SK-N-SH (cell line): ENCODE measurements at places on chromosomes 7 and 10. TPM values are rescaled to one million over a fixed set of nuclear protein-coding genes. Genes with fewer than 3 reads are reported as not detected.

The STAM gene
- polyA plus RNA-seq = 19.1 and 23.9 TPM in 2 replicates

- H3K27me3 ChIP-seq = no peaks in the 10 kb centered on the region
- no peak for DNase-seq
- H3K4me1 ChIP-seq = no peaks in the 10 kb centered on the region; the same call in 1 of the 2 replicates
Observed at GRCh38 chr7:107505997-107506673, 36.3 kb downstream of the GPR22 start.

The PPP1R17 gene
- not detected in 2 replicates for polyA plus RNA-seq

- no peaks in the 10 kb centered on the region for H3K27me3 ChIP-seq
- H3K27ac ChIP-seq = peak overlapping the region; percentile 44
- no peaks in the 10 kb centered on the region for H3K36me3 ChIP-seq
- H3K4me3 ChIP-seq = no peak overlapping the region
- H3K4me1 ChIP-seq = no peaks in the 10 kb centered on the region
Observed at GRCh38 chr10:7300384-7300971, 110.4 kb downstream of the SFMBT2 start.

- H3K27ac ChIP-seq = peak overlapping the region; percentile 83
- no peak for DNase-seq
- peak overlapping the region; percentile 20 for H3K4me3 ChIP-seq
- no peaks in the 10 kb centered on the region for H3K27me3 ChIP-seq
- H3K4me1 ChIP-seq = peaks cover 9% of the 10 kb centered on the region
- H3K36me3 ChIP-seq = peaks cover 70% of the 10 kb centered on the region
Observed at GRCh38 chr7:92621561-92622023, 31.4 kb upstream of the FAM133B start.

The GPR26 gene
- not detected in 2 replicates for polyA plus RNA-seq

DNA sequence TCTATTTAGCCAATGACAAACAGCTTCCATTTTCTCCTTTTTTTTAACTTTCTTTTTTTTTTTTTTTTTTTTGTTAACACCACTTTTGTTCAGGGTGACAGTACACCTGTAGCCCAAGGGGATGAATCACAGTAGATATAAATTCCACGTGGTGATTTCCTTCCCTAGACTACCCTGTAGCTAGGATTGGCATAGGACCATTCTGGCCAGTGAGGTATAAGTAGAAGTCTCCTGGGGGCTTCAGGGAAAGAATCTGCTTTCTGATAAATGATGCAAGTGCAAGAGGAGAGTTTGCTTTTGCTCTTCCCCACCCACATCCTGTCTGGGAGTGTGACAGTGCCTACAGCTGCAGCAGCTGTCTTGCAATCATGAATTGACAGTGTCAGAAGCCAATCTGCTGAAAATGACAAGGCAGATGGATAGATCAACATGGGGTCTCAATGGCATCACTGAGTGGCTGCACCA is 63.2 kb upstream of the TOMM7 start:
- H3K4me3 ChIP-seq = no peak overlapping the region
- no peaks in the 10 kb centered on the region for H3K4me1 ChIP-seq
- DNase-seq = no peak
- H3K27ac ChIP-seq = no peak overlapping the region

The CCL24 gene
- polyA plus RNA-seq = not detected in 2 replicates

DNA sequence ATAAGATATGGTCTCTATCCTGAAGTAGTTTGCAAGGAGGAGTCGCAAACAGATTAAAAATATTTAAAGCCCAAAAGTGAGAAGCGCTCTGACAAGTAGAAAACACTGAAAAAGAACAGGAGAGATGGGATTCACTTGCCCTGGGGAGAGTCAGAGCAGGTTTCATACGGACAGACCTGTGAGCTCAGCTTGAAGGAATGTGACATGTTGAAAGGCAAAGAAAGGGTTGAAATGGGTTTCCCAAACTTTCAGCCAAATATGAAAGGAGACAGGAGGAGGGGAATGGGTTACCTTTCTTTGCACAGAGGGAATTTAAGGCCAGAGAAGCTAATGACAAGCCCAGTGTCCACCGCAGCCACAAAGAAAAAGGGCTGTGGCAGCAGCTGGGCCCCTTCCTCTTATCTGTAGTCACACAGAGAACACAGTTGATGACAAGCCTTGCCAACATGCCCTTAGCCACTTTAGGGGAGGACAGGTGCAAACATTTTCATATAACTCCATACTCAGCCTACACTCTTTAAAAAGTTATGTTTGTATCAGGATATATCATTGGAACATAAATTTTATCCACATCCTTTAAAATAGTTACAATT is 14.9 kb downstream of the HOXA1 start:
- peaks cover 17% of the 10 kb centered on the region; the same call in 1 of the 2 replicates for H3K27me3 ChIP-seq
- no peak overlapping the region for H3K27ac ChIP-seq
- DNase-seq = no peak
- no peak overlapping the region for H3K4me3 ChIP-seq
- H3K4me1 ChIP-seq = no peaks in the 10 kb centered on the region

DNA sequence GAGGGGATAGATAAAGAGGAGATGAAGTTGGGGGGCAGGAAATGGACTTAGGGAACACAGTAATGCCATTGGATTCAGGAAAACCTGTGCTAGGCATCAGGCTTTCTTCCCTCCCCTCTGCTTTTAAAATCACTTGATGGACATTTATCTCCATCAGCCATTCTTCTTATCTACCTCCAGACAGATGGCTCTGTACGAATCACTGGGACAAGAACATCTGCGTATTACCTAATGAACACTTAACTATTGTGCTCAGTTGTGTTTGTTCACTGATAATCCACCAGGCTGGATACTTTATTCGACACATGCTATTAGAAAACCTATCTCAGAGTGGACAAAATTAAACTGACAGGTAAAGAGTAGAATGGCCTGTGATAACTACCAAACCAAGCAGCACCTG is 40.0 kb downstream of the TNKS2 start:
- H3K27me3 ChIP-seq = no peaks in the 10 kb centered on the region
- peak; percentile 52 for DNase-seq
- H3K4me1 ChIP-seq = no peaks in the 10 kb centered on the region
- H3K36me3 ChIP-seq = peaks cover 92% of the 10 kb centered on the region

DNA sequence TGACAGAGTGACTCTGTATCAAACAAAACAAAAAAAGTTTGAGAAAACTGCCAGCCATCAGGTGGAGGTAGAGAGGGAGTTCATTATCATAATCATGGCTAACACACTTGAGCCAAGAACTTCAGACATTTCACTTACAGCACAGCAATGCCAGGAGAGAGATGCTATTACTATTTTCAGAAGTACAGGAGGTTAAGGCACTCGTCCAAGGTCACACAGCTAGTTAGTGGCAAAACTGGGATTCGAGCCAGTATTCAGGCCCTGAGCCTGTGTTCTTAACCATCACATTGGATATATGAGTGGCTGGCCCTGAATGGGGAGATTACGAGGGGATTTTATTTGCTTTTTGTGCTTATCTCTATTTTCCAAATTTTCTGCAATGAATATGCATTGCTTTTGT is 24.8 kb upstream of the UNC5B start:
- H3K4me1 ChIP-seq = no peaks in the 10 kb centered on the region
- peaks cover 6% of the 10 kb centered on the region for H3K27me3 ChIP-seq
- no peaks in the 10 kb centered on the region for H3K36me3 ChIP-seq
- DNase-seq = no peak

The ZNF365 gene
- 4.5 and 5.9 TPM in 2 replicates for polyA plus RNA-seq

The USP6NL gene
- 8.2 and 8.9 TPM in 2 replicates for polyA plus RNA-seq

DNA sequence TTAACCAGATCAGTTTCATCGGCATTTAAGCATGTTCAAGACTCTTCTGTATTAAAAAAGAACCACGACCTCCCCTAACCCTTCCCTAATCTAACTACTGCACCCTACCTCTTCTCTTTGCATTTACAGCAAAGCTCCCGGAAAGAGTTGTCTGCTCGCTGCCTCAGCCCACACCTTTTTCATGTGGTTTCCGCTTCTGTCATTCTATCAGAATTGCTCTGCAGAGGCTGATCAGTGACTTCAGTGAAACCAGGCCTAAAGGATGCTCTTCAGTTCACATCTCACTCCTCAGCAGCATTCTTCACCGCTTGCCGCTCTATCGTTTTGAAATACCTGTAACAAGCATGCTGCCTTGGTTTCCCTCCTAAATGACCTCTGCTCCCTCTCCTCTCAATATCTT is 160.9 kb downstream of the SDK1 start:
- no peak overlapping the region for H3K4me3 ChIP-seq
- DNase-seq = no peak
- no peaks in the 10 kb centered on the region for H3K36me3 ChIP-seq
- no peak overlapping the region for H3K27ac ChIP-seq
- no peaks in the 10 kb centered on the region for H3K27me3 ChIP-seq

The LAMB1 gene
- 435 and 471 TPM in 2 replicates for polyA plus RNA-seq

GRCh38 chr10:61751599-61751998 is 88.9 kb downstream of the CABCOCO1 start:
- H3K4me1 ChIP-seq = peaks cover 31% of the 10 kb centered on the region
- DNase-seq = no peak
- H3K36me3 ChIP-seq = no peaks in the 10 kb centered on the region
- peak overlapping the region; percentile 64; the same call in 1 of the 2 replicates for H3K27ac ChIP-seq

DNA sequence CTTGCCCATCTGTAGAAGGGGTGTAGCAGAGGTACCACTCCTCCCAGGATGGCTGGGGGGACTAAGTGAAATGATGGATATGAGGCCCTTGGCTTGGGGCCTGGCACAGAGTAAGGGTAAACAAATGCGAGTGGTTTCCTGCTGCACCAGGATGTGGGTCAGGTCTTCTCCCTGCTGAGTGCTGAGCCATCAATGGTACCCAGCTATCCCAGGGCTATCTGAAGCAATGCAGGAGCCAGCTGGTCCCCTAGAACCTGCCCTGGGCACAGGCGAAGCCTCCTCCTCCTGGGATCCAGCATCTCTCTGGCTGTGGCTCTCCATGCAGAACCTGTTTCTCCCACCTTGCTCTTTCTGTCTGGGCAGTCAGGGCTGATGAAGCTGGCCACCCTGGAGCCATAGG is 20.9 kb upstream of the GOLGA7B start:
- DNase-seq = no peak
- no peak overlapping the region for H3K4me3 ChIP-seq
- H3K36me3 ChIP-seq = no peaks in the 10 kb centered on the region
- peaks cover 7% of the 10 kb centered on the region; the same call in 1 of the 2 replicates for H3K27me3 ChIP-seq
- peaks cover 11% of the 10 kb centered on the region; the same call in 1 of the 2 replicates for H3K4me1 ChIP-seq

The CUX1 gene
- polyA plus RNA-seq = 47.0 and 68.6 TPM in 2 replicates

- no peak overlapping the region for H3K27ac ChIP-seq
- no peak overlapping the region for H3K4me3 ChIP-seq
- no peaks in the 10 kb centered on the region for H3K4me1 ChIP-seq
- no peaks in the 10 kb centered on the region for H3K36me3 ChIP-seq
Observed at GRCh38 chr10:66852811-66853210, 73.0 kb upstream of the LRRTM3 start.

The LIPK gene
- not detected in 2 replicates for polyA plus RNA-seq

- peaks cover 3% of the 10 kb centered on the region for H3K36me3 ChIP-seq
- H3K27ac ChIP-seq = no peak overlapping the region
- no peaks in the 10 kb centered on the region for H3K27me3 ChIP-seq
- H3K4me1 ChIP-seq = no peaks in the 10 kb centered on the region; the same call in 1 of the 2 replicates
- no peak overlapping the region for H3K4me3 ChIP-seq
Observed at GRCh38 chr10:11578802-11579255, 32.6 kb downstream of the USP6NL start.

DNA sequence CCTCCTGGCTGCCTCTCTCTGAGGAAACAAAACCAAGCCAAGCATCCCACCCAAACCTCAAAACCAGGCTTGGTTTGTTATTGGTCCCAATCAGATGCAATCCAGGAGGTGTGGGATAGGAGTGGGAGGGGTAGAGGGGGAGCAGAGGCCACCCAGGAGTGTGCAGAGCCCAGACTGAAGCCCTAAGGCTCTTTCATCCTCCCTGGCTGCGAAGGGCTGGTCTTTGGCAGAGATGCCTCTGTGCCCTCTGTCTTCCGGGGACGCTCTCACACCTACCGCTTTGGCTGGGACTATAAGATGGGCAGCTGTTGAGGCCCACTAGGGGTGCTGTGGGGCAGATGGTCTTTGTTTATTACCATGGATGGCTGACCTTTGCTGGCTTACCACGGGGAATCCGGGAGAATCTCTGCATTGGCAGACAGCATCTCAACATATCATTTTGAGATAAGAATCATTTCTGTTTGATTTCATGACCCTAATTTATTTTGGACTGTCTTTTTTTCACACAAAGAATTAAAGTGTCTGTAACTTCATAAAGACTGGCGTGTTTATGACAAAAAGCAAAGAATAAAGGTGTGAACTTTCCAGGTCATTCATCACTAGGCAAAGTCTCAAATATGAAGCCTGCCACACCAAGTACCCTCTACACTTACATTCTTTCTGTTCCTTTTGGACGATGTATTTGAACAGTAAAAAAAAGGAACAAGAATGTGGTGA is 6.5 kb upstream of the DENND2A start:
- no peaks in the 10 kb centered on the region for H3K36me3 ChIP-seq
- no peak overlapping the region; the same call in 1 of the 2 replicates for H3K27ac ChIP-seq
- H3K4me3 ChIP-seq = no peak overlapping the region
- H3K4me1 ChIP-seq = peaks cover 11% of the 10 kb centered on the region
- H3K27me3 ChIP-seq = no peaks in the 10 kb centered on the region

The NYAP1 gene
- polyA plus RNA-seq = 3.9 and 6.0 TPM in 2 replicates

The REPIN1 gene
- polyA plus RNA-seq = 87.5 and 91.6 TPM in 2 replicates

- H3K4me3 ChIP-seq = no peak overlapping the region
- H3K27me3 ChIP-seq = no peaks in the 10 kb centered on the region
- no peak overlapping the region for H3K27ac ChIP-seq
- no peaks in the 10 kb centered on the region for H3K4me1 ChIP-seq
- DNase-seq = no peak
Observed at GRCh38 chr10:18829259-18829658, 170.0 kb downstream of the ARL5B start.

DNA sequence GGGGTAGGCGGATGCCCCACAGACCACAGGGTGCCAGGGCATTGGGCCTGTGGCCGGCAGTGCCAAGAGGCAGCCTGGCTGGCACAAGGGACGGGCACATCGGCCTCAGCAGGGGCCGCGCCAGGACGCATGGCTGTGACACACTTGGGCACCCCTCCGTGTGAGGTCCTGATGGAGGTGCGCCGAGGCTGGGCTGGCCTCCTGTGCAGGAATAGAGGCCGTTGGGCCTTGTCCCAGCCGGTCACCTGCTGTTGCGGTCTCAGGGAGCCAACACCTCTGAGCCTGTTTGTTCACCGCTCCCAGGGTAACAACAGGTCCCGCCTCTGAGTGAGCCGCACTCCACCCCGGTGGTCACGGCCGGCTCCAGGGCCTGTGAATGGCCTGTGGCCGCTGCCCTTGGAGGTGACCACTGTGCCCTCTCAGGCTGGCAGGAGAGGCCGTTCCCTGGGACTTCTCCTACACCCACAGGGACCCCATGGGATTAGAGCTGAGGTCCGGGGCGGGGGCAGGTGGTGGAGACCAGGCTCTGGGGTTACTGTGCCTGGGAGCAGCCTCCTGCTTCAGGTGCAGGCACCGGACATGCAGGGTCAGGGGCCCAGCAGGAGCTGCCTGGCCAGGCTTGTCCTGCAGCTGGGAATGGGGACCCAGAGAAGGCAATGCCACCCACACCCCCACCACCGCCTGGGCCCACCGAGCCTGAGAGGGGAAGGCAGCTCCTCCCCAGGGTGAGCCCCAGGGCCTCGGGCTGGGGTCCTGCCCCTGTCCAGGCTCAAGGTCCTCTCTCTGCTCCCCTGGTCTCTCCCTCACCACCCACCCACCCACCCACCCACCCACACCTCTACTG is 12.0 kb downstream of the PWWP2B start:
- peaks cover 21% of the 10 kb centered on the region; the same call in 1 of the 2 replicates for H3K4me1 ChIP-seq
- H3K4me3 ChIP-seq = no peak overlapping the region
- no peaks in the 10 kb centered on the region for H3K27me3 ChIP-seq
- no peak for DNase-seq
- no peaks in the 10 kb centered on the region for H3K36me3 ChIP-seq
- no peak overlapping the region for H3K27ac ChIP-seq

- H3K27me3 ChIP-seq = no peaks in the 10 kb centered on the region
- peaks cover 29% of the 10 kb centered on the region for H3K36me3 ChIP-seq
Observed at GRCh38 chr7:2551418-2551817, 3.9 kb downstream of the BRAT1 start.

GRCh38 chr7:38461887-38462286 is 169.3 kb downstream of the AMPH start:
- 0 out of 2 replicates have a peak, but pooled peaks cover 6% of the 10 kb centered on the region for H3K27me3 ChIP-seq
- H3K4me3 ChIP-seq = no peak overlapping the region
- H3K36me3 ChIP-seq = no peaks in the 10 kb centered on the region
- no peak overlapping the region for H3K27ac ChIP-seq
